ENCODE measurements at places on chromosomes 3 and 15.

GRCh38 chr3:153555919-153556318 is 393.9 kb downstream of the RAP2B start:
- DNase-seq, result no peak

GRCh38 chr15:32872621-32873283 is 154.9 kb downstream of the GREM1 start:
- DNase-seq, result no peak

- no peak for DNase-seq
Observed at GRCh38 chr15:78533331-78533730, 6.9 kb upstream of the PSMA4 start.

- no peak for DNase-seq
Observed at GRCh38 chr15:71192816-71193215, 77.5 kb downstream of the THSD4 start.

GRCh38 chr15:100340721-100341238 is 995 bp downstream of the ADAMTS17 start:
- DNase-seq, result no peak

DNA sequence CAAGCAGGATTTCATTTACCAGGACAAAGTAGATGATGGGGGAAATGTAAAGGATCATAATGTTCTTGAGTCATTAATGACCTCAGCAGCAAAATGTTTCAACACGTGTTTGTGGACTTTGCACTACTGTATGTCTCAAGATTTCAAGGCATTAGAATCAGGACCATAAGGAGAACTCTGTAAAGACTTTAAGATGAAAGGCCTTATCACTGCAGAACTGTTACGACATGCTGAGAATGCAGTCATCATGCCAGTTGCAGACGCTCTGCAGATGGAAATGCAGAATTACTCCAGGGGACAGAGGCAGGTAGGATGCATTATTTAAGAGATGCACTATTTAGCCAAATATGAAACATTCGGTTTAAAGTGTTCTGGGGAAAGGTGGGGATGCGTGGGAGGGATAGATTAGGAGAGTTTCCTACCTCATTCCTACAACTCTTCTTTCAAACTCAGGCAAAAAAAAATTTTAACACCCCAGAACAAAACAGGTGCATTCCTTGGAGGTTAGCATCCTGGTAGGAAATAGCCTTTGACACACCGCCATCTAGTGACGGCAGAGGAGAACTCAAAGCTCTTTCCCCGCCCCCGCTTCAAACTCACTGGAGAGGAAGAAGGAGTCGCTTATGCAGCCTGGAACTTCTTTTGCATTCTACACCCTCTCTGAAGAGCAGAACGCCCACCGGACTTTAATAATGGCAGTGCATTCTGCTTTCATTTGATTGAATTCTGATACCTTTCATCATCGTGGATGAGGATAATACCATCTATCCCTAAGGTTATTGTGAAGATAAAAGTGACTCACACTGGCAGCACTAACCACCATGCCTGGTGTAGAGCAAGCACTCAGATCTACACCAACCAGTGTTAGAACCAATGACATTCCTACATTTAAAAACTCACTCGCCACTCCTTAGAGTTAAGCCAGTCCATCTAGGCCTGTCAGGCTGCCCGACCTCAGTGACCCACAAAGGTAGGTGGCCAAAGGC is 43.1 kb upstream of the TOPAZ1 start:
- DNase-seq, result peak; percentile 21

- no peak for DNase-seq
Observed at GRCh38 chr15:38670128-38671005, 105.8 kb upstream of the RASGRP1 start.

- no peak for DNase-seq
Observed at GRCh38 chr15:74055804-74056203, 26.5 kb downstream of the GOLGA6A start.

DNA sequence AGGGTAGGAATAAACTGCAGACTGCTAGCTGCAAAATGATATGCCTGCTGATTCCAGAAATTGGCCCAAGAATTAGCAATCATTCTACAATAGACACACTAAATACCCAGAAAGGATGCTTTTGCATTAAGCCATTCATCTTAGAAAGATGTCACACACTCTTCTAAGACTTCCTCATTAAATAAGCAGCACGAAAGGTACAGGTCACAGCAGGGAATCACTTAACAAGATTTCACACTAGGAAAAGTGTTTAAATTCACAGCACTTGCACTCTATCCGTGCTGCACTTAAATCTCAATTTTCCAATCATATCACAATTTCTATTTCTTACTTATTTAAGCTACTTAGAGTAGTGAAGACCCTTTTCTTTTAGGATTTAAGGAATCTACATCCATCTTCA is 372.8 kb upstream of the CBLB start:
- no peak for DNase-seq

- DNase-seq, result no peak
Observed at GRCh38 chr3:192875971-192876565, 41.6 kb downstream of the MB21D2 start.

DNA sequence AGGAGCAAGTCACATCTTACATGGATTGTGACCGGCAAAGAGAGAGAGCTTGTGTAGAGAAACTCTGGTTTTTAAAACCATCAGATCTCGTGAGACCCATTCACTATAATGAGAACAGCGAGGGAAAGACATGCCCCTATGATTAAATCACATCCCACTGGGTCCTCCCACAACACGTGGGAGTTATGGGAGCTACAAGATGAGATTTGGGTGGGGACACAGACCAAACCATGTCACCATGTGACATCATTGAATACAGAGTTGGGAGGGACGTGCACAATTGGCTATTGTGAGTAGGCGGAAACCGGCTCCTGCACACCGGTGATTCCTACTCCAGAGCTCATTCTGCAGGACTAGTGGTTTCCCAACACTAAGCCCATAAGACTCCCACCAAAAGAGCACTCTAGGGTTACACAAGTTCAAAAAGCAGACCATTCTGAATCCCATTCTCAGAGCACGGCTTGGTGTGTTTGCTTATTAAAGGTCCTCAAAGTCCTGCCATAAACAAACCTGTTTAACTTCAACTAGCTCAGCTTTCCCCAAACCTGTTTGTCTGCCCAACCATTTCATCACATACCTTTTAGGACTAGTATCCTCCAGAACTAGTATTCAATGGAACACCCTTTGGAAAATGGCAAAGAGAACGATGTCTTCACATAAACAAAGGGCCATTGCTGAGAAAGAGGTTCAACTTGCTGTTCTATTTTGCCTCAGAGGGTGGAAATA is 167.6 kb downstream of the TLE3 start:
- DNase-seq, result no peak

DNA sequence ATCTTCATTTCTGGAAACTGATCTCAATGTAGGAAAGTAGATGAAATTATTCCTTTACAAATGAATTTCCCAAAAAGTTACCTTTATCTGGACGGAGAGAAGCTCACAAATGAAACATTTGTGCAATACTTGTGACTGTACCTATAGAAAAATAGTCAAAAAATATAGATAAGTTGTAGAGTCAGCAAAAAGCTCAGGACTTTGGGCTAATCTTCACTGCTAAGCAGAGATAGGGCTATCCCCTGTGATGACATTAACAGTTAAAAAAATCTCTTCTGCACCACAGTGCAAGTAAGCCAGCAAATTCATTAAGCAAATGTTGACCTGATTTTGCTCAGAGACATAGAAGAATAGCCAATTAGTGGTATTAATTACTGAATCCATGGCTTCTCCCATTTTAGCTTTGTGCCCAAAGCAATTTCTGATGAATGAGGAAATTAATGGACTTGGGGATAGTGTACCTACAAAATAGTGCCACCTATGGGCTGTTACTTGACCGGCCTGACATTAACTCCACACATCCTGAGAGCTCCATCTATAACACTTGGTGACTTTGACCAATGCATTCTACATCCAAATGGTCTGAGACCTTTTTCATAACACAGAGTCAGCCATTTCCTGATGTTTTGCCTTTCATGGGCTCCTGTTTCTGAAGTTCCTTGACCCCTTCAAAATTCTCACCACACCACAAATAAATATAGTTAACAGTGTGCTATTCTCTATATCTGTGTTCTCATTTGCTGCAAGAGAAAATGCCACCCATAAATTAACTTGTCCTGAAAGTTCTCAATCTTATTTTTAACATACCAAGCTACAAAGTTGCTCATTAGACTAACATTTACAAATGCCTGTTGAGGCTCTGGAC is 105.0 kb downstream of the SSR3 start:
- DNase-seq, result no peak

DNA sequence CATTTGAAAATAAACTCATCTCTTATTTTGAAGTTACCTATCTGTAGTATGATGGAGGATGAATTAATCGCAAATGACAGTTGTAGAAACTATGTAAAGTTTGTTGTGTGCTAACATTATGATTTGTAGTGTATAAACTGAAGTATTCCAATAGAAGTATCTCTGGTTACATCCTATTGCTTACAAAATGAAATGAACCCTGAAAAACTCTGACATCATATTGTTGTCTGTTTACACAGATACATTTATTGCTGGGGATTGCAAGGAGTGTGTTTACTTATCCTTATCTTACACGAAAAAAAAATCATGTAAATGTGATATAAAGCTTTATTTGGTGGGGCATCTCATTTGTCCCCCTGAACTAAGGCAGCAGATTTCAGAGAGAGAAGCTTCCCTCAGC is 2.6 kb upstream of the ABHD10 start:
- no peak for DNase-seq

- DNase-seq, result no peak
Observed at GRCh38 chr3:60708191-60708975, 542.9 kb downstream of the FHIT start.

DNA sequence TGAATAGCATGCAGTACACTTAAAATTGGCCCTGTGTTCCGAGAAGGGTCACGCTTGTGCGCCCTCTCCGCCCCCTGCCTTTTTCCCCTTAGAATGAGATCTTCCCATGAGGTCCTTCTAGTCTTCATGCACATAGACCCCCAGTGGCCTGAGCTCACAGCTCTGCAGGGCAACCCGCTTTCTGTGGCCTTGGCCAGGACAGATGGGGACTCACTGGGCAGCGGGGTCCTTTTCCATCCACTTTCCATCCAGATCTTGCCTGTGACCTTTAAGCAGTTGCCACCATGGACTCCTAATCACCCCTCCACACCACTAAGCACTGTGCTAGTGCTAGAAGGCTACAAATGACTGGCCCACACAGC is 244.4 kb downstream of the UACA start:
- no peak for DNase-seq

All from stimulated activated CD4-positive, alpha-beta T cell treated with anti-CD3 and anti-CD28 coated beads, Interleukin-15, amount 100 ng/mL, for 1 hour (primary cell).